ENCODE measurements at places on chromosomes 2 and 18.

DNA sequence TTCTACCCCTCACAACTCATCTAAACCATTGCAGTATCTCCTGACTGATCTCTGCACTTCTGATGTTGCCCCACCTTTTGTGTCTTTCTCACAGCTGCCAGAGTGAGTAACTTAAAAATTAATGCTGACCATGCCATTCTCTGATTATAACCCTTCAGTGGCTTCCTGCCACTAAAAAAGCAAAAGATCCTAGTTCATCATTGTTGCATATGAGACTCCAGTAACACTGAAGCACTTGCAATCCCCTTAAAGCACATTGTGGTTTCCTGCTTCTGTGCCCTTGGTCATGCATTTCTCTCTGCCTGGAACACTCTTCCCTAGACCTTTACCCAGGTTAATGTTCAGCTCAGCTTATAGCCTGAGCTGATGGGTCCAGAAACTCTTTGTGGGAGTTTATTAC lies 95.1 kb upstream of the WDSUB1 start:
- DNase-seq, result no peak

- no peak for DNase-seq
Observed at GRCh38 chr2:175131252-175131651, 36.8 kb downstream of the ATF2 start.

DNA sequence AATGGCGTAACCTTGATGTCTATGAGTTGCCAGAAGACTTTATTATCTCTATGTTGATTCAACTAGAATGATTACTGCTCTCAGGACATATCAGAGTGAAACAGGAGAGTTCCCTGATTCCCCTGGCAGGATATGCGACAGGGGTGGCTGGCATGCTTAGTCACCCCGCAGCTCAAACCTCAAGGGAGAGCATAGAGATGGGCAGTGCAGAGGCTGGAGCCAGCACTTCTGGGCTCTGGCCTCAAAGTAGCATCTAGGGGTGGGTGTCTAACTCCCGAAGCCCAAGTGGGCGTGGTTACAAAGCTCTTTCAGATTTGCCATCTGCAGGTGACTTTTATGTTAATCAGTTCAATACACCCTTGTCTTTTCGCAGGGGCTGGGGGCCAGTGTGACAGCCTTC lies 391.6 kb downstream of the ADCYAP1 start:
- no peak for DNase-seq

- no peak for DNase-seq
Observed at GRCh38 chr2:224025874-224026273, 13.2 kb downstream of the SERPINE2 start.

GRCh38 chr2:9800975-9801726 lies 42.1 kb upstream of the TAF1B start:
- peak; percentile 61 for DNase-seq

DNA sequence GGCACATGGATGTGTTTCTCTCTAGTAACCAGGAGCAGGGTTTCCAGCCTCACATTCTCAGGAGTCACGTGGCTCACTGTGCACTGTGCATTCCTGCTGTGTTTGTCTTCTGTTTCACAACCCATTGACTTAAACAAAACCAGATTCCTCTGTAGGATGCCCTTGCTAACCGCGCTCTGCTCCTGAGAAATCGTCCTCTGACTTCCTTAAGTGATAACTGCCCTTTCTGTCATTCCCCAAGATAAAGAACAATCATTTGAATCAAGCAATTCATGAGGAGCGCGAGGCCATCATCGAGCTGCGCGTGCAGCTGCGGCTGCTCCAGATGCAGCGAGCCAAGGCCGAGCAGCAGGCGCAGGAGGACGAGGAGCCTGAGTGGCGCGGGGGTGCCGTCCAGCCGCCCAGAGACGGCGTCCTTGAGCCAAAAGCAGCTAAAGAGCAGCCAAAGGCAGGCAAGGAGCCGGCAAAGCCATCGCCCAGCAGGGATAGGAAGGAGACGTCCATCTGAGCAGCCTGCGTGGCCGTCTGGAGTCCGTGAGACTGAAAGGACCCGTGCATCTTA lies 60.2 kb downstream of the RALBP1 start:
- no peak for DNase-seq

- no peak for DNase-seq
Observed at GRCh38 chr2:10452312-10452711, 4.2 kb upstream of the ODC1 start.

- DNase-seq, result no peak
Observed at GRCh38 chr18:28189400-28190239, 12.7 kb upstream of the CDH2 start.

DNA sequence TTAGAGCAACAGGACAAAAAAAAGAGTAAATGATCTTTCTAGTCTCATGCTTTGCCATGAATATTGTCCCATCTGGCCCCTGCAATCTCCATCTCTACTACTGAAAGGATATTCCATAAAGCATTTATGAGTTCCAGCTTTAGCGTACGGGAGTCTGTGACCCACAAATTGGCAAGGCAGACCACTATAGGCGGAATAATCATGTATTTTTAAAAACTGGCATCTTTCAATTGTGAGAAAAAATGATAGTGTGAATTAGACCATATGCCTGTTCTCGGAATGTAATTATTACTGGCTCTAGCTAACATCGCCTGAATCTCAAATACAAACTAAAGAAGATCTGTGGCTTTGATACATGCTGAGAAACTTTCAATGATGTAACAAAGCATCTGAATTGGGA lies 738.1 kb upstream of the NXPH2 start:
- DNase-seq, result no peak

Data from T-helper 9 cell (primary cell).